ENCODE measurements at places on chromosomes 3 and 15. TPM values are rescaled to one million over a fixed set of nuclear protein-coding genes. Genes with fewer than 3 reads are reported as not detected.

SLMAP gene
- total RNA-seq: 65.2 TPM

LEKR1 gene
- total RNA-seq: 0.22 TPM

SPINK8 gene
- total RNA-seq: not detected

LRTM1 gene
- total RNA-seq: not detected

CGNL1 gene
- 2.6 TPM for total RNA-seq

ADAMTS7 gene
- 4.6 TPM for total RNA-seq

CORO2B gene
- 10.1 TPM for total RNA-seq

PROS1 gene
- total RNA-seq: 23.9 TPM

VIPR1 gene
- total RNA-seq: 94.6 TPM

PSTPIP1 gene
- total RNA-seq: 20.3 TPM

ARHGAP31 gene
- 30.0 TPM for total RNA-seq

IQCH gene
- 1.5 TPM for total RNA-seq

SLC22A13 gene
- 0.51 TPM for total RNA-seq

C3orf20 gene
- total RNA-seq: not detected

ALPK3 gene
- 3.3 TPM for total RNA-seq

MFAP1 gene
- total RNA-seq: 12.1 TPM

CELF6 gene
- total RNA-seq: 2.4 TPM

KIAA1143 gene
- total RNA-seq: 21.5 TPM

PDZRN3 gene
- 27.0 TPM for total RNA-seq

SAMMSON gene
- total RNA-seq: 0.94 TPM

MKRN3 gene
- total RNA-seq: 2.9 TPM

HIGD2B gene
- not detected for total RNA-seq

SMAD6 gene
- total RNA-seq: 11.9 TPM

LINS1 gene
- total RNA-seq: 22.6 TPM

IQCF5 gene
- not detected for total RNA-seq

COL6A5 gene
- not detected for total RNA-seq

CHRFAM7A gene
- total RNA-seq: 21.1 TPM

DIS3L gene
- total RNA-seq: 59.0 TPM

SIDT1 gene
- total RNA-seq: 5.3 TPM

SLC22A14 gene
- not detected for total RNA-seq

SENP5 gene
- 46.8 TPM for total RNA-seq

CAPN3 gene
- total RNA-seq: 8.2 TPM

PIK3CA gene
- 52.6 TPM for total RNA-seq

HDAC11 gene
- total RNA-seq: 11.1 TPM

EXOSC7 gene
- 47.1 TPM for total RNA-seq
